ENCODE measurements at places on chromosomes 13 and 19.

DNA sequence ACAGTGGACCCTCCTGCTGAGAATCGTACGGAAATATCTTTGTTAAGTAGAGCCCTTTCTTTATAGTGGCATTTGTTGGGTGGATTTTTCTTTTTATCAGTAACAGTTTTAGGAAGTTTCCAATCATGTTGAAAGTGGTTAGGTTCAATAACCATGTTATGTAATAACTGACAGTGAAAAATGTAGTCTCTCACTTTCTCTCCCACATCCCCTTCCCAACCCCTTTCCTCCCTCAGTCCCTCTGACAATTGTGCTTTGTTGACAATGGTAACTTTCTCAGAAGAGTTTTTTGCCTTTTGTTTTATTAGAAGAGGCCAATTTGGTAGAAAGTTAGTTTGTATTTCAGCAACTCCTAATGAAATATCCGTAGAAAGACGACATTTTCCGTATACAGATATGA lies 77.8 kb upstream of the SLAIN1 start:
- no peak for DNase-seq

DNA sequence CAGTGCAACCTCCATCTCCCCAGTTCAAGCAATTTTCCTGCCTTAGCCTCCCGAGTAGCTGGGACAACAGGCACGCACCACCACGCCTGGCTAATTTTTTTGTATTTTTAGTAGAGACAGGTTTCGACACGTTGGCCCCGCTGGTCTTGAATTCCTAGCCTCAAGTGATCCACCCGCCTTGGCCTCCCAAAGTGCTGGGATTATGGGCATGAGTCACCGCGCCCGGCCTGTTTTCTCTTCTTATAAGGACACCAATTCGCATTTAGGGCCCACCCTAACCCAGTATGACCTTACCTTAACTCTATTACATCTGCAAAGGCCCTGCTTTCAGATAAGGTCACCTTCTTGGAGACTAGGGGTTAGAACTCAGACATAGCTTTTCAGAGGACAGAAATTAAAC lies 35.1 kb downstream of the TMEM161A start:
- DNase-seq = no peak

GRCh38 chr13:44778761-44779484 lies 202.8 kb upstream of the TSC22D1 start:
- DNase-seq = no peak

DNA sequence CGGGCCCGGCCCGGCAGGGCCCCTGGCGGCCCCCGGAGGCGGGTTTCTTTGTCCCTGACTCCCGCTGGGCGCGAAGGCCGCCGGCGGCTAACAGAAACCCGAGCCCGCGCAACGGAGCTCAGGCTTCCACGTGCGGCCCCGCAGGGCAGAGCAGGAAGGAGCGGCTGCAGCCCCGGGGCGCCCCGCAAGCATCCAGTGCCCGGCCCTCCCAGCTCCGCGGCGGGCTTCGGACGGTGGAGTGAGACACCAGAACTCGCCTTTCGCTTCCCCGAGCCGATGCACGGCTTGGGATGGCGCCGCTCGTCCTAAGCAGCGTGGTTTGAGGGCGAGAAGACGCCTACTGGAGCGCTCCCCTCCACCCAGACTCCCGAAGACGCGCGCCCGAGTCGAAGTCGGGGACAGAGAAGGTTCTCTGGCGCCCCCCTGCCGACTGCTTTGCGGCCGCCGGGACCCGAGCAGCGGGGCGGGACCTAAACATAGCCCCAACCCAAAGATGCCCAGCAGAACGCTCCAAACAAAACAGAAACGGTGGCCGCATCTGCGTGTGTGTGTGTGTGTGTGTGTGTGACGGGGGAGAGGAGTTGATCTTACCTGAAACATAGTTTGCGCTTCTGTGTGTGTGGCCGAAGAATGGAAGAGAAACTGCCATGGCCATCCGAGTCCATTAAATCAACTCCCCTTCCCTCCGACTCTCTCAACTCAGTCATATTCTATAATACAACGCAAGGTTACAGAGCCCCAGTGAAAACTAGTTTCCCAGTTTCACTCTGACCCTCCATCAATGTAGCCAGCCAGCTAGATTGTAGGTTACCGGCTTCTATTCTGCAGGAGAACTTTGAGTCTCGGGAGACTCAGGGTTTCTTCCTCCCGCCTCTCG lies 629 bp upstream of the FGF9 start:
- peak; percentile 75 for DNase-seq

DNA sequence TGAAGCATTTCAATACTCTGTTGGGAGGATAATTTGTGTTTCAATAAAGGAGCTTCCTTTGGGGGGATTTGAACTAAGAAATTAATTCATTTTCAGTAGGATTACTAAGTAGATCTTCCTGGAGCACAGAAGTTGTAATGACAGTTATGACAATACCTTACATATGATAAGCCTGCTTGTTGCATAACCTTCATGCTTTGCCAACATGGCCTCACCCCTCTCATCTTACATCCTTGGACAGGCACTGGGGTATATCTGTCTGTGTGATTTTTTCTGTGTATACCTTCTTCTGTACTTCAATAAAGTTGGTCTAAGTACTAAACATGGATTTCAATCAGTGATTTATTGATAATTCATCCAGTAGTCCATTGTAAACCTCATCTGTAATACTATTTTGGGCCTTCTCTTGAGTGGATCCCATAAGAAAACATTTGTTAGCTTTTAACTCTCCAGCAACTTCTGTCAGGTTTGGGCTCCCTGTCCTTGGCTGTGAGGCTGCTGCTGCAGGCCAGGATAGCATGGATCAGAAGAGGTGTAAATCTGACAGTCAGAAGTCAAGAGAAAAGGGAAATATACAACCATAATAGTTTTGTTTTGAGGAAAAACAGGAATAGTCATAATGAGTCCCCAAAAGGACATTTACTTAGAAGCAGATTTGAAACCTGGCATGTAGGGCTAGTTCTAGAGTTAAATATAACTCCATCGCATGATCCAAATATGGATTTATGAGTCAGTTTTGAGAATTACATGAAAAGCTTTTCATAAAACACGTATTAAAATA lies 422.2 kb downstream of the KLF5 start:
- no peak for DNase-seq

- DNase-seq = no peak
These were observed 90.3 kb downstream of the LRCH1 start for GRCh38 chr13:46643165-46643777.

DNA sequence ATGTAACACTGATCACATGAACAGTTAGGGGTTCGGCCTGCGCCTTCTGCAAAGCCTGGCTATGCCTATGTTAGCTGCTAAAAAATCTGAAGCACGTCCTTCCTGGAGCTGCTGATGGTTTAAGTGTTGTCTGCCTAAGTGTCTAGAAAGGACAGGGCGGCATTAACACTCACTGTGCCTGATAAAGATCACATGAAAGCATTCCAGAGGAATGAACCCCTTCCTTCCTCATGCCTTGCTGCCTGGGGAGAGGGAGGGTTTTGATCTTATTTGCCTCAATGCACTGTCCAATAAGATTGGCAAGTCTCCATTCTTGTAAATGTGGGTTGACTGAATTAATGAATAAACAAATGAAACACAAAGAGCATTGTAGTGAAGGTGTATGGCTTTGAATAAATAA lies 5.2 kb downstream of the DOCK9 start:
- no peak for DNase-seq

GRCh38 chr19:57559008-57559403 lies 657 bp downstream of the ZNF550 start:
- peak; percentile 41 for DNase-seq

DNA sequence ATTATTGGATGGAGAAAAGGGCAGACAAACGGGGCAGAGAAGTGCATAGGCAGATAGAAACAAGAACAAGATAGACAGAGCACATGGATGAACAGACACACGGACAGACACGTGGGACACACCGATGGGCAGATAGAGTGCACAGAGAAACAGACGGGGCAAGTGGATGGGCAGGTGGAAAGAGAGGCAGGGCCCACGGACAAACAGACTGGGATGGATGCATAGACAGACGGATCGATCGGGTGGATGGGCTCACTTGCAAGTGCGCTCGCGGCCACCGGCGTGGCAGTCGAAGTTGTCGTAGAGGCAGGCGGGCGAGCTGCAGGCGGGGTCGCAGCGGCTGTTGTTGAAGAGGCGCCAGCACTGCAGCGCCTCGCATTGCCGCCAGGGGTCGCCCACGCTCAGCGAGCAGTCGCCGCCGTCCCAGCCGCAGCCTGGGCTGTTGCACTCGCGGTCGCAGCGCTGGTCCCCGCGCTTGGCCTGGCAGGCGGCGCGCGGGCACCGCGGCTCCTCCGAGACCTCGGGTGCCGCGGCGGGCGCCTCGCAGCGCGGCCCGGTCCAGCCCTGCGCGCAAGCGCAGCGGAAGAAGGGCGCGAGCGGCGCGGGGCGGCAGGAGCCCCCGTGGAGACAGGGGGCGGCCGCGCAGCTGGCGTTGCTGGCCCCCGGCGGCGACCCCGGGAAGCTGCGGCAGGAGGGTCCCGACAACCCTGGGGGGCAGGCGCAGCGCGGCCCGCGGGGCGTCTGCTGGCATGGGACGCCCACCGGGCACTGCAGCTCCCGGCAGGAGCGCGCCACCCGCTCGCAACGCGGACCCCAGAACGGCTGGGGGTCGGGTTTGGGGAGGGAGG lies 23.3 kb downstream of the NOTCH3 start:
- peak; percentile 90 for DNase-seq

DNA sequence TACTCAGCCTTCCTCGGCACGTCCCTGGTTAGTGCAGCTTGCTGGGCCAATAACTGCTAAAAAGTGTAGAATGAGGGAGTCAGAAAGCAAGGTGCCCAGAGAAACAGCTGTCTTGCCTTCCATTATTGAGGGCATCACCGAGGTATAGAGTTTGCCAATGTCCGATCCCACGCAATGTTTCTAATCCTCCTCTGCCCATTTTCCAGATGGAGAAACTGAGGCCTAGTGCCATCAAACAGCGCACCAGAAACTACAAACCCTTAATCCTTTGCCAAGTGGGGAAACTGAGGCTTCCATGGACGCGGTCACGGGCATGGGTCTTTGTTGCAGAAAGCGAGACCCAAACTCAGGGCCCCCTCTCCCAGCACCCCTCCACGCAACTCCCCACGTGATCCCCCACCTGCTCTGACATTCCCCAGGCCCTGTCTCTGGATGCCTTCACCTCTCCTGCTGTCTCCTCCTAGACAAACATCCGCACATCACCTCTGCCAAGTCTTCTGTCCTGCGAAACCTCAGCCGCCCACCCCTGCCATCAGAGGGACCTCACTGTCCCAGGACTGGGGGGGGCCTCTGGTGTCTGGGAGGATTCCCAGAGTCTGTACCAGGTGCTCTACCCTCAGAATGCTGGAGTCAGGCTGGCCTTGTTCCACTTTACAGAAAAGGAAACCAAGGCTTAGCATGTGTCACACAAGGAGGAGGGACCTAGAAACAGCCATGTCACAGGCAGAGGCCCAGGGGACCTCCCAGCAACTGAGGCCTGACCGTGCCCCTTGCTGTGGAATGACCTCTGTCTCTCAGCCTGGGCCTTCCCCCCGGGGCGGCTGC lies 930 bp upstream of the PDE4C start:
- no peak for DNase-seq

DNA sequence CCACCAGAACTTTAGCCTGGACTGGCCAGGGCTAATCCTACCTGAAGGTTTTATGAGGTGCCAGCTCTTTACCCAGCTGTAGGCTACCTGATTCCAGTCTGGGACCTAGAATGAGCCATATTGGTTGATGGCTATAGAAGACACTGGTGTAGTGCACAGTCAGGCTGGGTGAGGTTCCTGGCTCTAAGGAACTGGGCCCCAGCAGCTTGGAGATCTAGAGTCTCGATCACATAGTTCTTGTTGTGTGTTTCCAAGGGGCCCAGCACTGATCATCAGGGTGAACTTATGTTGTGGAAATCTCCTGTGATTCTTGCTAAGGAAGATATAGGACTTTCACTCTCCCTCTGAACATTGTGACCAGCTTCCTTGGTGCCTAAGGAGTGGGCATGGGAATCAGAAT lies 236.3 kb downstream of the ZNF536 start:
- no peak for DNase-seq

- no peak for DNase-seq
These were observed 1.2 kb upstream of the CSNK1A1L start for GRCh38 chr13:37106642-37107041.

- DNase-seq = no peak
These were observed 122.5 kb upstream of the SPACA7 start for GRCh38 chr13:112253631-112254030.

DNA sequence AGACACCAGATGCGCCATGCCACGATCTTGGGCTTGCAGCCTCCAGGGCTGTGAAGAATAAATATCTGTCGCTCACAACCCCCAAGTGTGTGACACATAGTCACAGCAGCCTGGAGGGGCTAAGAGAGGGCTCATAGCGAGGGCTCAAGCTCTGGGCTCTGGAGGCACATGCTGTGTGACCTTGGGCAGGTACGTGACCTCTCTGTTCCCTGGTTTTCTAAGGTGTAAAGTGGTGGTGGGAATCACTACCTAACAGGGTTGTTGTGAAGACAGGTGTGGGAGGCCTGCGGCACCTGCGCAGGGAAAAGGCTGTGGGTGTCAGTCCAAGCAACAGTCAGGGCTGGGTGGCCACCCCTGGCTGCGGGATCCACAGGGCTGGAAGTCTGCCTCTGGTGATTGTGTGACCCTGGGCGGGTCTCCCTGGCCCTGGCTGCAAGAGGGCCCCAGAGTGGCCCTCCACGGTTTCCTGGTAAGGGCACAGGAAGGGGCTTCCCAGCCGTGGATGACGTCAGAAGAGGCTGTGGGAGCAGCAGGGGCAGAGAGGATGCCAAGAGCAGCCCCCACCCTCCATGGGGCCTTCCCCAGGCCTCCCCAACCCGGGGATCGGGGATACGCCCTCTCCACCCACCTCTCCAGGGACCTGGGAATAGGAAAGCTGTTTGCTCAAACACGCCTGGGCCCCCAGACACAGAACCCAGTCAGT lies 218.8 kb upstream of the SGCG start:
- DNase-seq = no peak
